ENCODE measurements at places on chromosomes 2 and 18.

DNA sequence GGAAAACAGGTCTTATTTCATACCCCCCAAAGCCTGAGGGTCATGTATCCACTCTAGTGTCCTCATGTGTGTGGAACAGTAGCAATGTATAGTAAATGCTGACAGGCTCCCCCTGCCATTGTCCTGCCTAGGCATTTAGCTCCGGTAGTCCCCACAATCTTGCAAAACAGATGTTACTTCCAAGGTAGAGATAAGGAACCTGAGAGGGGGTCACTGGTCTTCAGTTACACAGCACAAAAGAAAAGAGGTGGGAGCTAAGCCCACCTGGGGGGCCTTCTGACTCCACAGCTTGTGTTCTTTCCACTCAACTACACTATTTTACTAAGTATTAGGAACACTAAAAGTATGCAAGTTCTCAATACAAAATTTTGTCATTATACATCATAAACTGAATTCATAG lies 17.4 kb upstream of the FECH start:
- no peak for DNase-seq

- DNase-seq, result no peak
Observed at GRCh38 chr2:136004965-136005364, 19.5 kb upstream of the DARS1 start.

GRCh38 chr18:36568487-36568886 lies 260.3 kb downstream of the TPGS2 start:
- no peak for DNase-seq

- DNase-seq, result no peak
Observed at GRCh38 chr2:217934321-217935131, 68.3 kb downstream of the TNS1 start.

DNA sequence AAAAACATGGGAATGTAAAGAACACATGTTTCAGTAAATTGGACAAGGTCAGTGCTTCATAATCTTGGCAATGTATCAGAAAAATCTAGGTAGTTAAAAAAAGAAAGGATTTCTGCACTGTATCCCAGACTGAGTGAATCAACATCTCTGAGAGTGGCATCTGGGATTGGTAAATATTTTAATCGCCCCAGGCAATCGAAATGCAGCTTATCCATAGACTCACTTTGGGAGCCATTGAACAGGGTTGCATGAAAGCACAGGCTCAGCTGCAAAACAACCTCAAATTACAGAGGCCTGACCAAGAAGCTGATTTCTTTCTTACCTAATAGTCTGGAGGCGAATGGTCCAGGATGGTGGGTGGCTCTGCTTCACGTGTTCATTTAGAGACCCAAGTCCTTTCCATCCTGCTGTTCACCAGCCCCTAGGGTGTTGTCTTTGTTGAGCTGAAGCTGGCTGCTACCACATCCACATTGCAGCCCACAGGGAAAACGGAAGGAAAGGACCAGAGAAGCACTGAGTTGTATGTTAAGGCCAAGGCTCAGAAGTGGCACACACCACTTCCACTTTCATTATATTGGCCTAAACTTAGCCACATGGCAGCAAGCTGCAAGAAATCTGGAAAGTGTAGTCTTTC lies 59.0 kb downstream of the MOGAT1 start:
- no peak for DNase-seq

GRCh38 chr2:228545748-228546145 lies 364.3 kb upstream of the SPHKAP start:
- DNase-seq, result no peak

DNA sequence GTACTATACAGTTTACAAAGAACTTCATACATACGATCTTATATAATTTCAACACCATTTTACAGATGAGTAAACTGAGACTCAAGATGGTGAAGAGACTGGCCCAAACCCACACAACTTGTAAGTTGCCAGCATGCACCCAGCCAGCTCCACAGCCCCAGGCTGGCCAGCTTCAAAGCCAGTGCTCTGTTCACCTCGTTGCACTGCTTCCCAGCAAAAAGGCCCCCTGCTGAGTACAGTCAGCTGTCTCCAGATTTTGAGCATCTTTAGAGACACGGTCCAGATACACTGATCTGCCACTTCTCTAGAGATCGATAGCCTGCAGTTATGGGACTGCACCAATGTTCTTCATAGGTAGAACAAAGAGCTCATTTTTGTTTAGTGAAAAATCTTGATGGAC lies 257.2 kb upstream of the CHAC2 start:
- no peak for DNase-seq

DNA sequence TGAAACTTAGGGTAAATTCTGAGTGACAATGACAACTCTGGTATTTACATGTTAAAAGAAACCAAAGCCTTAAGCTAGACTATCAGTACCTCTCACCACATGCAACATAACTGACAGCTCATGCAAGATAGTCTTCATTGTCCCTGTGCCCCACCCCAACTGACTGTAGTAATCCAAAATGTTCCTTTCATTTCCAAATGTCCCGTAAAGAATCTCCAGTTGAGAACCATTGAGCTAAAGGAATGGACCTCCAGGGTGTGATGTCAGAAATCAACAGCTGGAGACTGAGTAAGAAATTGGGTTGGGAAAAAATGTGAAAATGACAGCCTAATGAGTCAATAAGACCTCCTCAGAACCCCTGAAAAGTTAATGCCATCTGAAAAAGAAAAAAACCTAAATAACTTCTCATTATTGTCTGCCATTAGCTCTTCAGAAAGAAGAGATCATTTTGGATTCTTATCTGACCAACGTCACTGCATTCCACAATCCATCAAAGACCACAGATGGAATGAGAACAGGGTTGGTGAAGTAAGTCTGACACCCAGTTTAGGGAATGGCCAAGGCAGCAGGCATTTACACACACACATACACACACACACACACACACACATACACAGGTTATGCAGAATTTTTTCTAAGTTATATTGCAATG lies 51.7 kb upstream of the ACVR2A start:
- DNase-seq, result no peak

DNA sequence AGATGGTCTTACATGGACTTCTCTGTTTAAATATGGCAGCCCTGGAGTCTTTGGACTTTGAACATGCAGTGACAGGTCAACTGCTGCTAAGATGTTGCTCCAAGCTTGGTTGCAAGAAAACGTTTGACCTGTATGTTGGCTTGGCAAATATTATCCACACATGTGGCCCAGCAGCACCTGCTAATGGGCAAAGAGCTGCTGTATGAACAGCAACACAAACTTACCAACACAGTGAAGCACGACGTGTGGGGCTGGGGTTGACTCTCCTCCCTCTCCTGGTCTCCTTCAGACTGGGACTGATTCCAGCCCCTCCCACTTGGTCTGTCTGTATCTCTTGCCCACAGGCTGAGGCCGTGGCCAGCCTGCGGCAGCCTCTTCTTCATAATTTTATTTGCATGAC lies 3.8 kb downstream of the KCNE4 start:
- DNase-seq, result no peak

DNA sequence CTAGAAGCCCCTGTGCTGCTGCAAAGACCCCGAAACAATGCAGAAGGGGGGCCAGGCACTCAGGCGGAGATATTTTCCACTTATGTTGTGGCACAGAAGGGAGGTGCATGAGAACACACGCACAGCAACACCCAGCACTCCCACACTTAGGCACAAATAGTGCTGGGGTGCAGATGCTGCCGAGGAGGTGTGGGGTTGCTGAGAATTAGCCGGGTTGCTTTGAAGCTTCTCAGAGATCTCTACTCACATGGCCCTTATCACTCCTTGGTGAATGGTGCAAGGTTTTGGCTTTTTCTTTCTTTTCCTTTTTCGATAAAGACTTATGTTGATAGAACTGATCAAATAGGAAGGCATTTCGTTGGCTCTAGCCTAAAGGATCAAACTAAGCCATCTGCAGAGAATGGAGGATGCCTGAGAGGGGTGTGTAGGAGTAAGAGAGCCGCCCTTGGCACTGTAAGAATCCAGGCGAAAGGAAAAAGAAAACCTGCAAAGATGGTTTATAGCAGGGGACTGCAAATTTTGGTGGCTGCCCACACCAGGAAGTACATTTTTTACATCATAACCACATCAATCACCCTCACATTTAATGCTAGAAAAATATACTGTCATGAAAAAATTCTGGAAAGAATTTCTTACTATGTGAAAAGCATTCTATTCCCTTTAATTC lies 27.9 kb upstream of the FHL2 start:
- DNase-seq, result no peak

DNA sequence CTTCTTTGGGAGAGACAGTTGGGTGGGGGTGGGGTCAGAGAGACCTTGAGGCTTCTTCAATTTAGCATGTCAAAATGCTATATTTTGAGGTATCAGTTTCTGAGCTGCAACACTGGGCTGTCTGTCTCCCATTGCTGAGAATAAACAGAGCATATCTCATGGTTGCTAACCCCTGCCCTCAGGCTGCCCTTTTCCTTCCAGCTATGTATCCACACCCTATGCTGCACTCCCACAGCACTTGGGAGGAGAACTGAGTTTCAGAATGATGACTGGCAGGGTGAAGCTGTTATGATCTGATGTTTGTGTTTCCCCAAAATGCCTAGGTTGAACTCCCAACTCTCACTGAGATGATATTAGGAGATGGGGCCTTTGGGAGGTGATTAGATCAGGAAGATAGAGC lies 794.0 kb downstream of the RNF144A start:
- no peak for DNase-seq

DNA sequence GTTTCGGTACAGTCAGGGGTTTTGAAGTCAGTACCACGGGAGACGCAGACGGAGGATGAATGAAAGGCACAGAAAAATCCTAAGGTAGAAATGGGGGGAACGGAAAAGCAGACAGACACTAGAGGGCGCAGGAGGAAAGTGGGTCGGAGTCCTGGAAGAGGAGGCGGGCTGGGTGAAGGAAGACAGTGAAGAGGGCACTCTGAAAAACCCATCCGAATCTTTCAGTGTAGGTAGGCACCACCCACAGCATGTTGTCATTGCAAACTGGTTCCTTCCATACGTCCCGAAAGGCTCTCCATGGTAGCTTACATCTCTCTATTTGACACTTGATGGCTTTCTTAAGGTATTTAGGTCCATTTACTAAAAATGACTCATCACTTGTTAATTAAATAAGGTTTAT lies 18.5 kb upstream of the ZNF236 start:
- peak; percentile 66 for DNase-seq

- no peak for DNase-seq
Observed at GRCh38 chr18:54392543-54393023, 34.9 kb downstream of the C18orf54 start.

- no peak for DNase-seq
Observed at GRCh38 chr2:131056932-131057287, 36.4 kb downstream of the FAM168B start.

DNA sequence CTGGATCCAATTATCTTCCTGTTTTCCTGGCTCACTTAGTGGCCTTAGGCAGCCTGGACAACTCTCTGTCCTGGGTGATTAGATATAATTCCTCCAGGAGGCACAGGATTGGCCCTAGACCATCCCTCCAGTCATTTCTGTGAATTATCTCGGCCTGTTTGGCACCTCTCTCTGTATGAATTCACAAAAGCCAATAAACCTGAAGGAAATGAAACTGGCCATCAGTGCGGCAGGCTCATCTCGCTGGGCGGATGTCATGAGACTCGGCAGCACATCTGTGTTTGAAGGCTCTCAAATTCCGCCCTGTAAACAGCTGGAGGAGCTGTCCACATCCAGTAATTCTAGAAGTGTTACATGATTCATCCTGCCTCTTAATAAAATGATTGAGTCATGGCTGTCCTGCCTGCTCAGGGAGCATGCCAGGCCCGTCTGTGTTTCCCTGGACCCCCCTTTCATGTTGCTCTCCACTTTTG lies 38.6 kb downstream of the ACOXL start:
- no peak for DNase-seq

DNA sequence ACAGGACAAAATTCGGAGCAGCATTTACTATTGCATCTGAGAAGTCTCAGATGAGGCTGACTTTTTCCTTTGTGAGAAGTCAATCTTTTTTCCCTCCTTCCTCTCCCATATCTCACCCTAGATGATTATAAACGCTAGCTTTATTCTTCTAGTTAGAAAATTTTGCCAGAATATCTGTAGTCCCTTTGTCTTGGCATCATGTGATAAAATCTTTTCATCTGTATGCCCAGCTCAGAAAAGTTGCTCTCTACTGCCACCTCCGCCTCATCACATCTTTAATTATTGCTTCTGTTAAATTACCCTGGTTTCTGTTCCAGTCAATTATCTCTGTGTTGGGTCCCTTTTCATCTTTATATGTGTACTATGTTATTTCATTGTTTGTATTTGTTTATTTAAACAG lies 210.8 kb upstream of the SLC35G4 start:
- no peak for DNase-seq

- no peak for DNase-seq
Observed at GRCh38 chr18:35050028-35050546, 8.9 kb downstream of the MAPRE2 start.

DNA sequence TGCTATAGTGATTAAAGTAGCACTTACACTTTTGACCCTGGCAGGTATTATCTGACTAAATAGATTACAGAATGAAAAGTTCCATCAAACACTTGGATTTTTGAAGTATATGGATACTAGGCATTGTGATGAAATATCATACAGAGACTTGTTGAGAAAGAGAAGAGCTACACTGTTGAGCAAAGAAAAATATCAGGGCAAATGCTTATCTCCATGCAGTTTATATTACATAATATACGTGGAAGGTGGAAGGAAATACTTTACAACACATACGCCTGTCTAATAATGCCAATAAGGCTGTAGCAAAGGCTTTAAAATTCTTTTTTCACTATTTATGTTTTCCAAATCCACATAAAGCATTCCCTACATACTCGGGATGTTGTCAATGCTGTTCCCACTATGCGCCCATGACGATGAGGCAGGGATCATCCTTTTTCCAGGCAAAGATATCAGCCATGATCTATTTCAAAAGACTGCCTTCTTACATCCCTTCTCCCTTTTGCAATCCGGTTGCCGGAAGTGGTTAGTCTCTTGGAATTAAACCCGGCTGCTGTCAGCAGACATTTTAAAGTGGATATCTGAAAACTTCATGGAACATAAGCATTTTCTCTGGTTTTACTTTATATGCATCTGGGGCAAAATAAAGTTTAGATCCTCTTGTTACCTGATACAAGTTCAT lies 92.6 kb upstream of the ITGA4 start:
- no peak for DNase-seq

- DNase-seq, result no peak
Observed at GRCh38 chr2:85018049-85018447, 47.1 kb downstream of the KCMF1 start.

DNA sequence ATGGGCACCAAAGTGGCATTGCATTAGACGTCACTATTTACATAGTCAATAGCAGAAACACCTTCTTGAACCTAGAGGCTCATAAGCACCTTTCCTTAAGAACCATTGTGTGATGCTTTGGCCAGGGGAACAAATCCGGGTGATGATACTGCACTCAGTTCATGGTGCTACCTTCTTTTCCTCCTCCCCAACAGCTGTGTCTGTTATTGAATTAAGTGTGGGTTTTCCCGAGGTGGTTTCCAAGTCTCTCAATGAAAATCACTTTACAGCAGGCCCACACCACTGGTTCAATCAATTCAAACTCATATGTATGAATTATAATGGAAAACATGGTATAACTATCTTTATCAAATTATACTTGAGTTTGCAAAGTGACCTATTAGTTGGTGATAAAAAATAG lies 9.3 kb upstream of the EFEMP1 start:
- no peak for DNase-seq

- DNase-seq, result no peak
Observed at GRCh38 chr2:385785-386184, 97.9 kb upstream of the ALKAL2 start.

All from activated T-cell treated with anti-CD3 and anti-CD28 coated beads for 48 hours (primary cell).